NCI-H524 (cell line): ENCODE measurements at places on chromosomes 16 and 17.

DNA sequence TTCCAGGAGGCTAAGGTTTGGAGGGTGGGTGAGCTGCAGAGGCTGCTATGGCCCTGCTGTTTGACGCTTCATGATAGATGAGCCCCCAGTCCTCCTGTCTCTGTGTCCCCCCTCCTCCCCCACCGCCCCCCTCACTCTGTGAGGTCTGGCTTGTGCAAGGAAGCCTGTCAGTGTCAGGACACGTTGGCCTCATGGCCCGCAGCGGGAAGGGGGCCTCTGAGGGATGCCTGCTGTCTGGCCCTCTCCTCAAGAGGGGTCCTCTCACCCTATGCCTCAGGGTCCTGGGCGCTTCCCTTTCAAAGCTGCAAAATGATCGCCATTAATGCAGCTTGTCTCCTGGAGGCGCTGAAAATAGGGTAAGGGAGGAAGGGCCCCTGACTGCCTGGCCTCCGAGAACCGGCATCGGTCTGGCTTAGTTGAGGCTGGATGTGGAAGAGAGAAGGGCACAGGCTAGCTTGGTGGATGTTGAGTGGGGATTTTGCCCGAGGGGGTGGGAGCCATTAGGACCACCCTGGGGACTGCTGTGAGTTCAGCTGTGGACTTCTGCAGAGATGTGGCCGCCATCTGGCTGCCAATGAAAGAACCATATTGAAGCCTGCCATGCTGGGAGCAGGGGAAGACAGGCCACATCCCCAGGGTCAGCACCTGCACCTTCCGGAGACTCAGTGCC is 14.8 kb upstream of the GOSR2 start:
- DNase-seq: no peak

- DNase-seq: no peak
Measured at GRCh38 chr16:8183176-8184099, 406.9 kb downstream of the TMEM114 start.

DNA sequence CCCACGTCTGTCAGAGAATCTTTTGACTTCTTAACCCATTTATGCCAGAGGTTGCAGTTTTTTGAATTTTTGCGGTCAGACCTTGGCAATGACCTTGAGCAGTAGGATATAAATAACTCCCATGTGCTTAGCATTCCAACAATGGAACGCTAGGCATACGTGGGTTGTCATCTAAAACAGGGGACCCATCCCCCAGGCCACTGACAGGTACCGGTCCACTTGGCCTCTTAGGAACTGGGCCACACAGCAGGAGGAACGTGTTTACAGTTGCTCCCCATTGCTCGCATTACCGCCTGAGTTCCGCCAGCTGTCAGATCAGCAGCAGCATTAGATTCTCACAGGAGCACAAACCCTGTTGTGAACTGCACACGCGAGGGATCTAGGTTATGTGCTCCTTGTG is 76.8 kb upstream of the LGALS9 start:
- no peak for DNase-seq

DNA sequence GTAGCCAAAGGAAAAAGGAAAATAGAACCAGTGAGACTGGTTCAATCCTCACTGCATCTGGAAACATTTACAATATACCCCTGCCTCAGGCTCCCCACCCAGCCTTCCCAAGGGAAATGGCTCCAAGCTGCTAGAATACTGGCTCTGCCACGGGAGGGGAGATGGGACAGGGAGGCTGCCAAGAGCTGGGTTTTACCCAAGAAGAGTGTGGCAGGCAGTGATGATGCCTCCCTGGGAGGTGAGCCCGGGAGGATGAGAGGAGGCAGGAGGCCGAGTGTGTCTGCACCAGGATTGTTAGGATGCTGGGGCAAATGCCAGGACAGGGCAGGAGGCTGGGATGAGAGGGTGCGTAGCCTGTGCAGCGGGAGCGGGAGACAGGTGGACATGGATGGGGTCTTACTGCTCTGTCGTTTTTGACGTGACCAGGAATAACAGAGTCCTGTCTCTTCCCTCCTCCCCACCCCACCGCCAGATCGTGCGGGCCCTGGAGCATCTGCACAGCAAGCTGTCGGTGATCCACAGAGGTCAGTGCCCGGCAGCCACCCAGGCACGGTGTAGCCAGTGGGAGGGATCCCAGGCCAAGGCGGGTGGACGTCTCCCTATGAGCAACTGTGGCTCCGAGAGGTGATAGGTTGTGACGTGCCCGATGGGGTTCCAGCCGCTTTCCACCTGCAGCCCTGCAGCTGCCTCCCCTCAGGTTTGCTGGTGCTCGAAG is 18.4 kb downstream of the MAP2K3 start:
- no peak for DNase-seq

DNA sequence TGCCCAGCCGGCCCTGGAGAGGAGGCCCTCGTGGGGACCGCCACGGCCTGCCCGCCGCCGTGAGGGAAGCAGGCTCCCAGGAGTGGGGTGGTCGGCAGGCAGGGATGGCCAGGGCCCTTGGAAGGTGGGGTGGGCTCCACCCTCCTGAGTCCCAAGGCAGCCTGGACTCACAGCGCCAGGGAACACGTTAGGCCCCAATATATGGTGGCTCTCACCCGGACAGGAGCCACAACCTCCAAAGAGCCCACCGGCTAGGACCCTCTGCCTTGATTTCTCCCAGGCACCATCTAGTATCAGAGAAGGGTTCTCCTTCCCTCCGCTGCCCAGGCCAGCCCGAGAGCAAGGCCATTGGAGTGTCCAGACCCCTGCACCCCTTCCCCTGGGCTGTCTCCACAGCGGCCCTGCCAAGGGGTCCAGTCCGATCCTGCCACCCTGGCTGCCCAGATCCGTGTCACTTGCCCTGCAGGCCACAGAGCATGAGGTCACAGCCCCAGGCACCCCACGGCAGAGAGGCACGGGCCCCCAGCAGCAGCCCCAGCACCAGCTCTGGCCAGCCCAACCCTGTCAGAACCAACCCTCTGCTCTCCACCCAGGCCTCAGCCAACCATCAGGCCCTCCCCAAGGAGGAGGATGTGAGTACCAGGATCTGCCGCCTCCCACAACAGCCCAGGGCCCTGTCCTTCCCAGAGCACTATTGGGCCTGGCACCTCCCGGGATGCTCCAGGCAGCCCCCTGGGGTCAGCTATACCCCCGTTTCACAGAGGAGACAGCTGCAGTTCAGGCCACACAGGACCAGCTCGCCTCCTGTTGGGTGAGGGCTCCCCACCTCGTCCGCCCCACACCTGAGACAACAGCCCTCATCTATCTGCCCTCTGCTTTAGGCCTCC is 1.1 kb upstream of the AXIN1 start:
- DNase-seq: peak; percentile 34

DNA sequence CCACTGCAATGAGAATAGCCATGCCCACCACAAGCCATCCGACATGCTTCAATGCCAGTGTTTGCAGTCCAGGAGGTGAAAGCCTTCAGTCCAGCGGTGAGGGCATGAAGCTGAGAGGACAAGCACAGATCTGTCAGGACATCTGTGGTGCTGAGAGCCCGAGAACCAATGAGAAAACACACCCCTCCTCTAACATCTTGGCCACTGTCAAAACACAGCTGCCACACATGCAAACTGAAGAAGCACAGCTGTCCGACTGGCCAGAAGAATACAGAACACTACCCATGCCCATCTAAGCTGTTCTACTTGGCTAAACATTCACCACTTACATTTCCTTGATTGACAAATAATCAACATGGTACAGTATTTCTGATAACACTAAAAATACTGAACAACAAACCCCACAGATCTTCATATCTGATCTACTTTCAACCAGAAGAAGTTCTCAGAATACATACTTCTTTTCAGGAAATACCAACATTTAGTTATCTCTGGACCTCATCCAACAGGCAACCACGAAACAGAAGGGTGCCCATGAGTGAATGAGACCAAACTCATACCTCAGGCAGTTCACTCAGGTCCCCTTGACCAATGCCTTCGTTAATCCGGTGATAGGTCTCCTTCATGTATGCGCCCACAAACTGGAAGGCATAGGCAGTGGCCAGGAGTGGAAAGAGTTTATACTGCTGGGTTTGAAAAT is 10.2 kb upstream of the FBF1 start:
- peak; percentile 83 for DNase-seq

DNA sequence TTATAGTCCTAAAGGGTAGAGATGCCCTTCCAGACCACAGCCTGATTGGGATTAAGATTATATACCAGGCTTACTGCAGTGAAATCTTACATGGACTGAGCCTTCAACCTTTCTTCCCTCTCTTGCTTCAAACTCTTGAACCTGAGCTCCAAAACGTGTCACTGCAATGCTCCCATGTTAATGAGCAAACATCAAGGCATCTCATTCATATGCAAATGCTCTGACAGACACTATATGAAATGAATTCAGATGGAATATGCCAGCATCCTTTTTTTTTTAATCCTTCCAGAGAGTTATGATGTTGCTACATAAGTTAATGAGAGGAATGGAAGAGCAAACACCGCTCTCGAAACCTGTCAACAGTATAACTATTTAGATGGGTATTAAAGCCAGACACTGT is 611.9 kb upstream of the CDH11 start:
- DNase-seq: no peak

- no peak for DNase-seq
Measured at GRCh38 chr16:30867747-30868146, 26.1 kb downstream of the BCL7C start.

DNA sequence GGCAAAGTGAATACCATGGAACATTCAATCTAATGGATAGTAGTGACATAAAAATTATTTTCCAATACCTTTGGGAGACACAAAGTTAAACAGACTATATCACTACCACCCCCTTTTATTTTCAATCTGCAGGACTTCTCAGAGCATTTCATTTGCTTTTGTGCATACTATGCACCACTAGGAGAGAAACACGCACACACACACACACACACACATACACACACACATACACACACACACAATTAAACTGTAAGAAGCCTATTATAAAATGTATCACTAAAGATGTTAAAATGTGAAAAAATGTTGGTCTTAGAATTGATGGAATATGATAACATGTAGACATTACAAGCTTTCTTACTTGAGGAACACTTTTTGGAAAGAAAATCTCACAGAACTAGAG is 331.4 kb downstream of the CA10 start:
- DNase-seq: no peak
